ENCODE measurements at places on chromosomes 6 and 20. TPM values are rescaled to one million over a fixed set of nuclear protein-coding genes. Genes with fewer than 3 reads are reported as not detected.

GRCh38 chr6:117463762-117464665 lies 18.5 kb upstream of the DCBLD1 start:
- H3K36me3 ChIP-seq: no peaks in the 10 kb centered on the region
- H3K4me1 ChIP-seq: no peaks in the 10 kb centered on the region
- H3K4me3 ChIP-seq: no peak overlapping the region
- no peaks in the 10 kb centered on the region for H3K27me3 ChIP-seq

DNA sequence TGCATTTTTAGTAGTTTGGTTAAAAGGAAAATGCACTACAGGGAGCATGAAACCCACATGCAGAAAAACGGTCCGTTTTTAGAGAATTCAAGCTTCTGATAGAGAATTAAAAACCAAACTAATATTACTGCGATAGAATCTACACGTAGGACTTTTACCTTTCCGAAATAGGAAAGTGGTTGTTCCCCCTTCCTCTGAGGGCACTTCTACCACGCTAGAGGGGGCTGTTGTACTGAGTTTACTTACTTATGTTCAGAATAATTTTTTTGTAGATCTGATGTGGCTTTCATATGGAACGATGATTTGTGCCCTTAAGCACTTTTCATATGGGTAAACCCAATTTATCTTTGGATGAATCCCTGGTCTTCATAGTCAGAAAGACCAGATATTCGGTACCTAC lies 264.3 kb upstream of the PLN start:
- no peak overlapping the region for H3K4me3 ChIP-seq
- peaks cover 4% of the 10 kb centered on the region for H3K4me1 ChIP-seq
- peak; percentile 47 for ATAC-seq
- H3K36me3 ChIP-seq: no peaks in the 10 kb centered on the region
- no peak overlapping the region for H3K27ac ChIP-seq

GRCh38 chr6:35664945-35665344 lies 23.8 kb downstream of the FKBP5 start:
- peaks cover 31% of the 10 kb centered on the region for H3K36me3 ChIP-seq
- ATAC-seq: no peak

Gene BPIFA2
- total RNA-seq: 2.0 TPM

Gene OR2J2
- total RNA-seq: not detected

GRCh38 chr6:3977875-3978711 lies 100.8 kb downstream of the FAM217A start:
- no peaks in the 10 kb centered on the region for H3K27me3 ChIP-seq
- H3K36me3 ChIP-seq: no peaks in the 10 kb centered on the region

DNA sequence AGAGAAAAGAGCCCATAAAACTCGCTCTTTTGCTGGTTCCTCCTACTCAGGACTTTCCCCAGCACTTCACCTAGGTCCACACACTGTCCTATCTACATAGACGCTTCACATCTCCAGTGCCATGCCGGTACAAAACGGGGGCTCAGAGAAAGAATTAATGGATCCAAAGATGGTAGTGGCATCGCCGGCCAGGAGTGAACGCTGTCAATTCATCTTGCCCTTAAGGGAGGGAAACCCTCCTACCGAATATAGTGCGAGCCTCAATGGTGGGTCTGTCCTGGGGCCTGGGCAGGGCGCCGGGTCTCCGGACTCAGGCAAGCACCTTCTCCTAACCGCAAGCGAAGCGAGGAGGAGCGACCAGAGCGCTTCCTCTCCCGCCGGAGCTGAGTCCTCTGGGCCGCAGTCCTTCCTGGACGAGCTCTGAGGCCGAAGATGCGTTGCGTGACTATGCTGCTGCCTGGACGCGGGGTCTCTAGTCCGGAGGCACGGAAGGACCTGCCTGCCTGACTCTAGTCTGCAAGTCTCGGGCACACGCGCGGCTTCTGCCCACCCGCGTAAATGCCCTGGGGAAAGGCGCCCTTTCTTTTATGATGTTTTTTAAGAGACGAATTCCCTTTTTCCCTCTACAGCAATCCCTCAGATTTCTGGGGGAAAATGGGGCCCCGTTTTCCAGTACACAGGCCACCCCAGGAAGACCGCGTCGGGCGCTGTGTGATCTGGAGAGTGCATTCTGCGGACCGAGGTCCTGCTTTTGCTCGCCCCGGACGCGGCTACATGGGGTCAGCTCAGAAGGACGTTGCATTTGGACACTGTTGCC lies 100.1 kb upstream of the PRDM1 start:
- no peak for ATAC-seq
- H3K27me3 ChIP-seq: peaks cover 98% of the 10 kb centered on the region
- H3K27ac ChIP-seq: no peak overlapping the region
- H3K4me1 ChIP-seq: no peaks in the 10 kb centered on the region
- H3K36me3 ChIP-seq: no peaks in the 10 kb centered on the region
- peak overlapping the region; percentile 22 for H3K4me3 ChIP-seq

Measured in gastroesophageal sphincter (tissue), 4 donors.